ENCODE measurements at places on chromosomes 3 and 15.

GRCh38 chr3:128338536-128339330, 128.0 kb downstream of the DNAJB8 start:
- no peak overlapping the region for H3K4me3 ChIP-seq
- DNase-seq: no peak
- peaks cover 44% of the 10 kb centered on the region for H3K4me1 ChIP-seq
- H3K27ac ChIP-seq: no peak overlapping the region
- no peaks in the 10 kb centered on the region for H3K36me3 ChIP-seq
- H3K27me3 ChIP-seq: no peaks in the 10 kb centered on the region

- no peak for DNase-seq
- H3K27me3 ChIP-seq: no peaks in the 10 kb centered on the region
- no peak overlapping the region for H3K27ac ChIP-seq
- no peaks in the 10 kb centered on the region for H3K36me3 ChIP-seq
- H3K4me3 ChIP-seq: no peak overlapping the region
Observed at GRCh38 chr15:62488387-62488786, 323.3 kb upstream of the C2CD4B start.

GRCh38 chr3:147417551-147418295, 8.6 kb downstream of the ZIC1 start:
- no peak overlapping the region for H3K27ac ChIP-seq
- no peak overlapping the region for H3K4me3 ChIP-seq
- no peaks in the 10 kb centered on the region for H3K4me1 ChIP-seq
- H3K27me3 ChIP-seq: no peaks in the 10 kb centered on the region

GRCh38 chr3:138227650-138228049, 40.5 kb downstream of the ARMC8 start:
- DNase-seq: no peak
- H3K36me3 ChIP-seq: peaks cover 36% of the 10 kb centered on the region
- H3K27me3 ChIP-seq: no peaks in the 10 kb centered on the region
- H3K27ac ChIP-seq: no peak overlapping the region
- H3K4me3 ChIP-seq: no peak overlapping the region

GRCh38 chr15:52262364-52262763, 33.2 kb downstream of the MYO5C start:
- no peaks in the 10 kb centered on the region for H3K27me3 ChIP-seq
- H3K4me3 ChIP-seq: peak overlapping the region; percentile 40
- H3K27ac ChIP-seq: peak overlapping the region; percentile 99
- DNase-seq: peak; percentile 26
- H3K36me3 ChIP-seq: peaks cover 34% of the 10 kb centered on the region
- H3K4me1 ChIP-seq: peaks cover 27% of the 10 kb centered on the region

DNA sequence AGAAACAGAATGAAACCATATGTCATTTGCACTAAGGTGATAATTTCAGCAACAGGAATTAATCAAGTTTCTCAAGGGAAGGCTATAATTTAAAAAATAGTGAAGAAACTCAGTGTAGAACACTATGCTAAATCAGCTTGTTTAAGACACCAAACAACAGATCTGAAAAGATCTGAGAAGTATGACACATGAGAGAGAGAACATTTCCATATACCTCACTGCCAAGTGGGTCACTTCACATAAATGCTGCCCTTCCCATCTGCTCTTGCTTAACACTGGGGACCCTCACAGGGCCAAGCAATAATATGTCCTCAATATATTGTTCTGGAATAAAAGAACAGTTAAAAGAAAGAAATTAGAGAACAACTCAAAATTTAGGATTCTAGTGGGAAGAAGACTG, 45.6 kb upstream of the CHMP2B start:
- H3K4me3 ChIP-seq: no peak overlapping the region
- no peak overlapping the region for H3K27ac ChIP-seq
- no peak for DNase-seq
- no peaks in the 10 kb centered on the region for H3K36me3 ChIP-seq
- peaks cover 2% of the 10 kb centered on the region for H3K4me1 ChIP-seq

DNA sequence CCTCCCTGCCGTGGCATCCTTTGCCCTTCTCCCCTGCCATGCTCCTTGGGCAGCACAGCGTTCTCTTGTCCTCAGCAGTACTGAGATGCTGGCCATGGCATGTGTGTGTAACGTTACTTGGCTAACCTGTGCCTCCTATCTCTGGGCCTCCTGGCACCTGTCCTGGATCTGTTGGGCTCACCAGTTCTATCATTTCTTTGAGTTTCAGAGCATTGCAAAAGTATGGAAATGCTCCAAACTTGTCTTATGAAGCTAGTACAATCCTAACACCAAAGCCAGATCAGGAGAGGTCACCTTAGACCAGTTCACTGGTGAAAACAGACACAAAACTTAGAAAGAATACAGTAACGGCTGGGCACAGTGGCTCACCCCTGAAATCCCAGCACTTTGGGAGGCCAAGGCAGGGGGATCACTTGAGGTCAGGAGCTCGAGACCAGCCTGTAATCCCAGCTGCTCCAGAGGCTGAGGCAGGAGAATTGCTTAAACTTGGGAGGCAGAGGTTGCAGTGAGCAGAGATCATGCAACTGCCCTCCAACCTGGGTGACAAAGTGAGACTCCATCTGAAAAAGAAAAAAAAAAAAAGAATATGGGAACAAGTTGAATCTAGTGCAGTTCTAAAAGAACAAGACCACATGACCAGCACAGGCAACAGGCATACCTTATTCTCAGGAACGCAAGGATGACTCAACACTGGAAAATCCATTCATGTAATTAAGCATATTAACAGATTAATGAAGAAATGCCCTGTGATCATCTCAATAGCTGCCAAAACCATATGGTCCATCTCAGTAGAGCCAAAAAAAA, 62.4 kb upstream of the TRPM1 start:
- no peak for DNase-seq
- peaks cover 9% of the 10 kb centered on the region for H3K27me3 ChIP-seq
- no peak overlapping the region for H3K27ac ChIP-seq
- no peaks in the 10 kb centered on the region for H3K4me1 ChIP-seq

DNA sequence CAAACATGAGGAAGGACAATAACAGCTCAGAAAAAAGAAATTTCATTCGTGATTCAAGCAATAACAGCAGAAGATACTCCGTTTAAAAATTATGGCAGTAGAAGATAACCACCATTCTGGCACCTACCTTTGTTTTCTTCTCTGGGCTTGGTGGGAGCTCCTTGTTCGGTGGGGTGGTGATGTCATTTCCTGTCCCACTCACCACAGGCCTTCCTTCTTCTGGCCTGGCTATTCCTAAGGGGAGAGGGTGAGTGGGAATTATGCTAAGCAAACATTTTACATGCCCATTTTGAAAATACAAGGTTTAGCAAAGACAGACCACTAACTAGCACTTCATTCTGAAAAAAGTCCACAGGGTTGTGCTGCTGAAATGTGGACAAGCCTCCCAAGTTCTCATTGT, 74.4 kb downstream of the DHX30 start:
- H3K36me3 ChIP-seq: peaks cover 13% of the 10 kb centered on the region
- H3K4me1 ChIP-seq: no peaks in the 10 kb centered on the region
- no peaks in the 10 kb centered on the region for H3K27me3 ChIP-seq

DNA sequence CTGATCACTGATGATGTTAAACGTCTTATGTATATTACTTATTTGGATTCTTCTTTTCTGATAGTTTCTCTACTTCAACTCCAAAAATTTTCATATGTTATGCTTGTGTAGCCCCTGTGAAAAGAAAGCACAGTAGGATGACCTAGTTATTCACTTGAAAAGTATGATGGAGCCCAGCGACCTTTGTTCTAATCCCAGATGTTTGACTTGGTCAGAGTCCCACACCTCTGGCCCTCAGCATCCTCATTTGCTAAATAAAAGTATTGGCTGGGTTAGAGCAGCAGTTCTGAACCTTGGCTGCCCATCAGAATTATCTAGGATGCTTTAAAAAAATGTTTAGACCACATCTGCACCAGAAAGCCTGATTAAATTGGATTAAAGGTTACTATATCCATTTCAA, 173.7 kb downstream of the ATG7 start:
- H3K4me1 ChIP-seq: no peaks in the 10 kb centered on the region
- H3K27ac ChIP-seq: no peak overlapping the region
- DNase-seq: no peak

DNA sequence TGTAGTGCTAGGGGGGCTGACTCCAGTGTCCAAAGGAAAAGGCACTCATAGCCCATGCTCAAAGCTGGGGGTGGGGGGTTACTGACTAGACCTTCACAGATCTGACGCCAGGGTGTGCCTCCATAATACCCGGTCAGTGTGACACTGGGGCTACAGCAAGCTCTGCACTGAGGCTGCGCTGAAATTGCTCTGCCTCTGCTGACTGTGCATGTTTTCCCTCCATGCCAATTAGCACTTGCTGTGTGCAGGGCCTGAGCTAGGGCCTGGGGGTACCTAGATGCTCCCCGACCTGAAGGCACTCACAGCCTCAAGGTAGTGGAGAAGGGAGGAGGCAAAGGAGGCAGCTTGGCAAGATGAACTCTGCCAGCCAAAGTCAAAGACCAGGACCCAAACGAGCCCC, 5.2 kb downstream of the CAMKV start:
- H3K4me1 ChIP-seq: no peaks in the 10 kb centered on the region
- DNase-seq: no peak
- H3K27ac ChIP-seq: no peak overlapping the region
- H3K27me3 ChIP-seq: peaks cover 89% of the 10 kb centered on the region

DNA sequence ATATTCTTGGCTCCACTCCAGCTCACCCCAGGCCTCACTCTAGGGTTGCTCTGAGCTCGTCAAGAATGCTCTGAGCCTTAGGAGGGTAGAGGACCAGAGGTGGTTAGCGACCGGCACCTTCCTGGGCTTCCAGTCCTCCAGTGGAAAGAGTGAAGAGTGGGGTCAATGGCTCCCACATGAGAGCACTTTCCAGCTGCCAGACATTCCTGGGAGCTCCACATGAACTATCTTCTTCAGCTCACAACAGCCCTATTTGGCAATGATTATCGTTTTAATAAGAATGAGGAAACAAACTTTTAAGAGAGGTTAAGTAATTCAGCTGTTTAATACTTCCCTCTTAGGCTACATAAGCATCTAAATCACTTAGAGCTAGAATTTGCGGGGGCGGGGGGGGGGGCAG, 139.3 kb downstream of the STT3B start:
- H3K36me3 ChIP-seq: peaks cover 13% of the 10 kb centered on the region
- no peak for DNase-seq
- no peaks in the 10 kb centered on the region for H3K27me3 ChIP-seq
- H3K4me1 ChIP-seq: peaks cover 7% of the 10 kb centered on the region

- H3K27ac ChIP-seq: peak overlapping the region; percentile 40
- DNase-seq: no peak
- no peaks in the 10 kb centered on the region for H3K36me3 ChIP-seq
- H3K4me3 ChIP-seq: no peak overlapping the region
- peaks cover 20% of the 10 kb centered on the region for H3K4me1 ChIP-seq
- no peaks in the 10 kb centered on the region for H3K27me3 ChIP-seq
Observed at GRCh38 chr3:112365035-112365434, 32.1 kb downstream of the CD200 start.

- DNase-seq: no peak
- no peaks in the 10 kb centered on the region for H3K27me3 ChIP-seq
- no peaks in the 10 kb centered on the region for H3K4me1 ChIP-seq
- no peak overlapping the region for H3K27ac ChIP-seq
Observed at GRCh38 chr3:37068031-37068430, 74.7 kb downstream of the MLH1 start.

DNA sequence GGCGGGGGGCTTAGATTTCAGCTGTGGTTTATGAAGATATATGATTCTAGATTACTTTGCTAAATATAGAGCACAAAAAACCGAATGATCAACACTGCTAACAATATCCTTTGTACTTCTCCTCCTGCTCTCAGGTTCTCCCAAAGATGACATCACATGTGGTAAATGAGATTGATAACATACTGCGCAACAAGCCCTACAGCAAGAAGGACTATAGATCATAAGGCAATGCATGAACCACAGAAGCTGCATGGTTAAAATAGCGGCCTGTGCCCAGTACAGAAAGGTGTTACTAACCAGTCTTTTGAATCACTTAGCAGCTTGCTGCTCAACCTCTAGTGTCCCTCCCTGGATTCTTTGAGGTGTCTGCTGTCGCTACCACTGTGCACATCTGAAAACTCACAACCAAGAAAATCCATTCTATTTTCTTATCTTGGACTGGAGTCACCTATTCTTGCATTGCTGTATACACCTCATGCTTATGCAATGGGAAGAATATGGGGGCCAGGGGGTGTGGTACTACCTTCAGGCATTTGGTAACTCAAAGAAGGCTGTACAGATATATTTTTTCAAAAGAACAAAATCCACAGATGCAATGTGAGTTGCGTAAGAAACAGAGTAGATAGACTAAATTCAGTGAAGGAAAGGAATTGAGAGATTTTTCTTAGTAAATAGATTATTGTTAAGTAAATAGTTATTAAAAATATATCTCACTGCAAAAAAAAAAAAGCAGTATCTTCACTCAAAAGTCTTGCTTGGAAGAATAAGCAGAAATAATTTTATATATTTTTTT, 18.2 kb downstream of the SSR3 start:
- no peak for DNase-seq
- H3K27me3 ChIP-seq: no peaks in the 10 kb centered on the region
- no peak overlapping the region for H3K4me3 ChIP-seq

GRCh38 chr3:69879051-69879450, 120.5 kb upstream of the SAMMSON start:
- H3K4me3 ChIP-seq: no peak overlapping the region
- no peaks in the 10 kb centered on the region for H3K27me3 ChIP-seq
- no peak for DNase-seq
- peaks cover 29% of the 10 kb centered on the region for H3K4me1 ChIP-seq
- no peak overlapping the region for H3K27ac ChIP-seq

DNA sequence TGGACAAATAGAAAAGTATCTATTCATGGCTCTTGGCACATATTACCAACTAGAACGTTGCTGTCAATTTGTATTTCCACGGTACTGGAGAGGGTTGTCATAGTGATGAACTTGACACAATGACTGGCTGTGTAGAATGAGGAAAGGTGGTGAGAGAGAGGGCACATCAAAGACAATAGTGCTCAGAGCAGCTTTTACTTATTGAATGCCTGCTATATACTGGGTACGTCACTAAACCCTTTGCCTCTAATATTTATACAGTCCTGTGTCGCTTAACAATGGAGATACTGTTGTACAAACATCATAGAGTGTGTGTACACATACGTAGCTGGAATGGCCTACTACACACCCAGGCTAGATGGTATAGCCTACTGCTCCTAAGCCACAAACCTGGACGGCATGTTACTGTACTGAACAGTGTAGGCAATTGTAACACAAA, 8.3 kb downstream of the TMPRSS7 start:
- no peaks in the 10 kb centered on the region for H3K27me3 ChIP-seq
- no peaks in the 10 kb centered on the region for H3K36me3 ChIP-seq
- H3K4me3 ChIP-seq: no peak overlapping the region
- H3K4me1 ChIP-seq: peaks cover 26% of the 10 kb centered on the region

DNA sequence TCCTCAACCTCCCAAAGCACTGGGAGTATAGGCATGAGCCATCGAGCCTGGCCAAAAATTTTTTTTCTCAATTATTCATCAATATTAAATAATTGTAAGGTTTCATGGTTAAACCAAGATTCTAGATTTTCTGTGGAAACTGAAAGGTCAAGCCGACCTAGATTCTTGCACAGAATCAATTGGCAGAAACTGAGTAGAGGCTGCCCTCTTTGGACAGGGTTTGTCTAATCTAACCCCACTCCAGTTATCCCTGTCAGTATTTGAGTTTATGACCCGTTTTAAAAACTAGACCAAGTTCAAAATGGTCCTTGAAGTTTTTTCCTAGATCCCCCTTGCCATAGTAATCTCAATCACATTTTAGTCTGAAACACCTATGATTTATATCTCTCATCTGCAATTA, 8.6 kb upstream of the ADAM10 start:
- no peak overlapping the region for H3K4me3 ChIP-seq
- H3K4me1 ChIP-seq: peaks cover 12% of the 10 kb centered on the region
- DNase-seq: peak; percentile 33
- no peak overlapping the region for H3K27ac ChIP-seq
- H3K36me3 ChIP-seq: no peaks in the 10 kb centered on the region

- DNase-seq: no peak
- no peaks in the 10 kb centered on the region for H3K4me1 ChIP-seq
- H3K27ac ChIP-seq: no peak overlapping the region
- no peaks in the 10 kb centered on the region for H3K27me3 ChIP-seq
Observed at GRCh38 chr15:46815765-46816164, 901.5 kb upstream of the SEMA6D start.
